ENCODE measurements at places on chromosomes 12 and 14.

DNA sequence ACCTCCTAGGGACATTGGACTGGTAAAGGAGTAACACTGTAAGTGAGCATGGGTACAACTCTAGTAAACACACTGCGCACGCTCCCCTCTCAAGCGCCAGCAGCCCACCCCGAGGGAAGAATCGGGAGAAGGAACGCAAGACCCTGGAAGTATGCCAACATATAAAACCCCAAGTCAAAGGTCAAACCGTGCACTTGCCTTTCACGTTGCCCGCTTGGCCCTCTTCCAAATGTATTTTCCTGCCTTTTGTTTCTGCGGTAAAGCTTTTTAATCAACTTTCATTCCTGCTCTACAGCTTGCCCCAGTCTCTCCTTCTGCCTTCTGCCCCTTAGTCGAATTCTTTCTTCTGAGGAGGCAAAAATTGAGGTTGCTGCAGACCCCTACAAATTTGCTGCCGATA lies 17.6 kb upstream of the CHST11 start:
- DNase-seq = no peak

- DNase-seq = no peak
Measured at GRCh38 chr12:116832353-116832752, 48.9 kb downstream of the HRK start.

GRCh38 chr14:26965490-26965889 lies 367.7 kb upstream of the NOVA1 start:
- no peak for DNase-seq

DNA sequence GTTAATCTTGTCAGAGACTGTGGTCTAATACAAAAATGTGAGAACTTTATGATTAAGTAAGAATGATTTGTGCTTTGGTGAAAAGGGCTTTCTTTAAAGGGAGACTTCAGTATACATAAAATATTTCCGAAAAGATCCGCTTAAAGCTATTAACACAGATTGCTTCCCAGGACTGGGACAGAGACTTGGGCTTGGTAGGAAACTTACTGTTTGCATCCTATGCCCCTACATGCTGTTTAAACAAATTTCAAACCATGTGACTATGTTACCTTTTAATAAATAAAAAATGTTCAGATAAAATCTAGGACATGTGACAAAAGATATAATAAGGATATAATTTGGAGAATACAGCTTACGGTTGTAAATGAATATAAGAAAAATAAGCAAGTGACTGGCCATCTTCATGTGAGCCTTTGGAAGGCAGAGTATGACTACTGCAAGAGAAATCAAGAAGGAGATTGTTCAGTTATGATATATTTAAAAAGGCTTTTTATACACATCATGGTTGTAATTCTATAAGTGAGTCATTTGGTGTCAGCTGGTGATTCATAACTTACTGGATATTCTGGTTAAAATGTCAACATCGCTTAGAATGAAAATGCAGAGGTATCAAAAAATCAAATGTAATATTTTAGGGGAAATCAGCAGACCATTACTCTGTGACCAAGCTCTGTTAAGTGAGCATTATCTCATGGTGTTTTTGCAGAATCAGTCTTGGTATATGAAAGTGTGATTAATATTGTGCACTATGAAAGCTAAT lies 234.7 kb upstream of the E2F7 start:
- no peak for DNase-seq

DNA sequence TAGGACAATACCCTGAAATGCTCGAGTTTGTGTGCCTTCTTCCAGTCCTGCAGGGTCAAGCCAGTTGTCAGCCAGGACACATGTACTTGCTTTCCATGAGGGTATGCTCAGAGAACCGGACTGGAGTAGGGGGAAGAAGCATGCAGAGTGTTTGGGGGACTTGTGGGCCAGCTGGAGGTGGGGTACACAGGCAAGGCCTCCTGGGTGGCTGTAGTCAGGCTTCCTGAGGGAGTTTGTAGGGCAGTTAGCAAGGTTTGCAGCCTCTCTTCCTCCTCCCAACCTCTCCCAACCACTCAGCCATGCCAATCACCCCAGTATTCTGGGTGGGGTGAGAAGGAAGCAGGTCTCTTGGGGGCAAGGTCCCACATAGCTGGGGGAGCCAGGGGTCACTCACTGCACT lies 47.0 kb upstream of the RHOJ start:
- no peak for DNase-seq

DNA sequence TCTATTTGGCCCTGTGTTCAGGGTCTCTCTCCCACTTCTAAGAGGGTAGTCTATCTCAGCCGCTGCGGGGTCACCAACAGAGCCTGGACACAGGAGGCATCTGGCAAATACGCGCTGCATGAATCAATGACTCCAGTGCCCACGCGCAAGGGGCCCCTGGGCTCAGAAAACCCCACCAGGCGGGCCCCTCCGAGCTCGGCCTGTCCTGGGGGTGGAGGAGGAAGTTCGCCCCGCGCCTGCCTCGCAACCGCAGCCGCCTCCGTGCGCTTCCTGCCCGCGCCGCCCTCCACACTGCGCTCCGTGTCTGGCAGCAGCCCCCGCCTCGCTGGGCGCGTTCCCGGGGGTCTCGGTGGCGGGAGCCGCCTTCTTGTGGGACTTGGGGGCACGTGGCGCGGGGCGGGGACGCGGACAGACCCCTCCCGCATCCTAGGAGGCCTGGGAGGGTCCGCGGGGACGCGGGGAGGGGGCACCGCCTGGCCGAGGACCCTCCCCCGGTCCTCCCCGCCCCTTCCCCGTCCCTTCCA lies 811 bp upstream of the FBRSL1 start:
- DNase-seq = peak; percentile 29

- no peak for DNase-seq
Measured at GRCh38 chr14:88551094-88551870, 3.5 kb downstream of the PTPN21 start.

DNA sequence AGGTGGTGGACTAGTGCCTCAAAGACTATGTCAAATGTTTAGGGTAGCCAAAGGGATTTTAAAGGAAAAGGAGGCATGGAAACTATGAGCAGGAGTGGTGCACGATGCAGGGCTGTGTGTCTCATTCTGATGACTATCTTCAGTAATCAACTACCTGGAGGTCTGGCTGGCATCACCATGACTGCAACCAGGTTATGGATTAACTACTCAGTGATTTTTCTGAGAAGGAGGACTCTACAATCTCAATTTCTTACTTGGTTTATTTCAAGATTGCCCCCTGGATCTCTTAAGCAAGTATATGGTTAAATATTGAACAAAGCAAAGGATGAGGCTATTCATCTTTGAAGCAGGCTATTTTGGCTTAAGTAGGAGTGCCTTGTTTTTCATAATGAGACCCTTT lies 19.2 kb upstream of the EDDM3A start:
- no peak for DNase-seq

DNA sequence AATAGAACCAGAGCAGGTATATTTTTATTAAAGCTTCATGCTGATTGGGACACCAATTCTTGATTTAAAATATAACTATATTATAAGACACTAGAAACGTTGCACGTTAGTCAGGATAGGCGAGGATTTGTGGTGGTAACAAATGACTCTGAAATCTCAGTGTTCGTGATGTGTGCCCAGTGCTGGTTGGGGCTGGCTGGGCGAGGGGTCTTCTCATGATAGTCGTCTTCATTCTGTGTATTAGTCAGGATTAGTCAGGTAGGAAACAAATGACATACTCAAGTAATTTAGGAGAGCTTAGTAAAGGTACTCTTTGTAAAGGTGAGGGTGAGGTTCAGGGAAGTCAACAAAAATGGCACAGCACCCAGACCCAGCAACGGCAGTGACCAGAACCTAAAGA lies 73.9 kb upstream of the HIF1A start:
- no peak for DNase-seq

DNA sequence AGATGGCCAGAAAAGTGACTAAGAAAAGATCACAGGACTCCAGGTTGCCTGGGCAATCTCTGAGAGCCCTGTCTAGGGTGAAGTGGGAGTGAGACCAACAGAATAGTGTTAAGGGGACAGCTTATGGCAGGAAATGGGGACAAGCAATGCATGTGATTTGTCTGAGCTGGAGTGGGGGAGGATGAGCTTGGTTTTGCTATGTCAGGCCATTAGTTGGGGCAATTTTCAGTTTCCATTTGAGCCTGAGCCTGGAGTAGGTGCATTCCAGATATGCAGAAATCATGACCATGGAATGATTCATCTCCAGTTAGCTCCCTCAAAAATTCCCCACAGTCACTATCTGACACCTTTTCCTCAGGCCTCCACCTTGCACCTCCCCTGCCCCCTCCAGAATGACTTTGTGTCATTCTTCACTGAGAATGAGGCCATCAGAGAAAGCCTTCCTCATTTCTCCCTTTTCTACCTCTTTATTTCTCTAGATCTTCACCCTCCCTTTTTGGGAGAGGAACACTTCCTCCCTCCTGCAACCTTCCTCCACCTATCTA lies 150.9 kb upstream of the PLEKHG7 start:
- peak; percentile 72 for DNase-seq

DNA sequence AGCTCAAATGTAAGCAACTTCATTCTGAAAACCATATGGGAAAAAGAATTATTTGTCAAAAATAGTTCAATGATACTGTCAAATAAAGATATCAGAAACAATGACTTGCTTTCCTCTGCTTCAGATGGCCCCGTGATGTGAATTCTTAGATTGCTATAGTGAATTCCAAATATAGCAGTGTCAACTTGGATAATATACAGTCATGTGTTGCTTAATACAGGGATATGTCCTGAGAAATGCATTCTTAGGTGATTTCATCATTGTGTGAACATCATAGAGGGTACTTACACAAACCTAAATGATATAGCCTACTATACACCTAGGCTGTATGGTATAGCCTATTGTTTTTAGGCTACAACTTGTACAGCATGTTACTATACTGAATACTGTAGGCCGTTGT lies 108.7 kb upstream of the MIS18BP1 start:
- DNase-seq = no peak

GRCh38 chr12:46523863-46524770 lies 151.5 kb upstream of the SLC38A2 start:
- DNase-seq = no peak

- no peak for DNase-seq
Measured at GRCh38 chr12:18580706-18581105, 157.1 kb downstream of the PLCZ1 start.

GRCh38 chr14:57352396-57353170 lies 37.8 kb upstream of the NAA30 start:
- no peak for DNase-seq

- DNase-seq = no peak
Measured at GRCh38 chr12:46874642-46875041, 48.8 kb upstream of the SLC38A4 start.

GRCh38 chr12:6536894-6537579 lies 2.7 kb downstream of the GAPDH start:
- no peak for DNase-seq

GRCh38 chr12:111607239-111607638 lies 8.1 kb upstream of the ATXN2 start:
- DNase-seq = no peak

DNA sequence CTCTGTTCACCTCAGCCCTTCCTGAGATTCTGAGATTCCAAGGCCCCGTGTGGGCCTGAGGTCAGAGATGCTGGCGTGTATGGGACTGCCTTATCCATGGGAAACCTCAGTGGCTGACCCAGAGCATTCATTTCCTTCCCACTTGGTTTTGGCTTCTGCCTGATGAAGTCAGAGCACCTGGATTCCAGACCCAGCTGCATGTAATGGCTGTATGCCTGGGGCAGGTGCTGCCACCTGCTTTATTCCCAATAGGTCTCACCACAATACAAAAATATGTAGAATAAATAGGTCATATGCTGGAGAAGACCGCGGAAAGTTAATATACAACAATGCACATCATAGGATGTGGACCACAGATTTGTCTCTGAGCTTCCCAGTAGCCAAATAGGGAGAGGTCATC lies 25.6 kb downstream of the FIGNL2 start:
- DNase-seq = no peak

DNA sequence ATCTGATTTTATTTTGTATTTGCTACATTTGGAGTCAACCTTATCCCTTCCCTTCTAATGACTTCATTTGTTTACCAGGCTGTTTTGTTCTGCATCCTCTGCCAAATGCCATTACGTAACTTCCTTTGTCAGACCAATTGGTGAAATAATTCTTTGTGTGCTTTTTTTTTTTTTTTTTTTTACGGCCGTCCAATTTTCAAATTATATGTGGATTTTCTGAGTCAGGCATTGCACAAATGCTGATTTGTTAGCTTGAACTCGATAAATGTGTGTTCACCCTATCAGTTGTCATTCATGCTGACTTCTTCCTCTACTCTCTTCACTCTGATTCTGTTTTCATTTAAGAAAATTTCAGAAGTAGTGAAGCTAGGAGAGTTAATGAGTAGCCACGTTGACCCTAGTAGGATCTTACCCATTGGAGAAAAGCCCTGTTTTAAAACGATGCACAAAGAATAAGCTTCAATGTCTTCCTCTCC lies 386.2 kb downstream of the DIO2 start:
- DNase-seq = no peak

DNA sequence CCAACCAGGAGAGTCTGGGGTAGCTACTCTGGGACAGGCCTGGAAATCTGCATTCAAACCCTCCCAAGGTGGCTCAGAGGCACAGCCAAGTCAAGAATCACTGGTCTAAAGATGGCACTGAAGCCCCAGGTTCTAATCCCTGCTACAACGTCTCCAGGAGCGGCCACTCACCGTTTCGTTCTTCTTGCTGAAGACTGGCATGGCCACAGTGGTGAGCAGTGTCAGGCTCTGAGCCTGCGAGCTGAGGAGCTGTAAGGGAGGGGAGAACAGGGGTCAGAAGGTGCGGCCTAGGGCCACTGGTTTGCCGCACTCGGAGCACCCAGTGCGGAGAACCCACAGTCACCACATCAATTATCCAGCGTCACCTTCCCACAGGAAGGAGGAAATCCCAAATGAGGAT lies 38.8 kb downstream of the CACNA2D4 start:
- DNase-seq = no peak

DNA sequence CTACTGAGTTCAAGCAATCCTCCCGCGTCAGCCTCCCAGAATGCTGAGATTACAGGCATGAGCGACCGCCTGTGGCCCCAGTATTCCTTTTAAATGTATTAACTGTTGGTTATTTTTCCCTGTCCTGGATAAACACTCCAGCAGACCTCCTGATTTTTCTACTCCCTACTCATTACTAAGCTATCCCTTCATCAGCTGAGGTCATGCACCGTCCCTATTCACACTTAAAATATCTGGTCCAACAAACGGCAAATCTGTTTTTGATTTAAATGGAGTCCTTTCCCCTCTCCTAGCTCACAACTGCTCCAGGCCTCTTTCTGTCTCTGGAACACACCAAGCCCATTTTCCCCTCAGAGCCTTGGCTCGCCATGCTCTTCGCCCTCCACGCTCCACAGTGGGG lies 1003.3 kb upstream of the TMEM132C start:
- no peak for DNase-seq

- DNase-seq = no peak
Measured at GRCh38 chr14:99393059-99393655, 87.5 kb downstream of the SETD3 start.

DNA sequence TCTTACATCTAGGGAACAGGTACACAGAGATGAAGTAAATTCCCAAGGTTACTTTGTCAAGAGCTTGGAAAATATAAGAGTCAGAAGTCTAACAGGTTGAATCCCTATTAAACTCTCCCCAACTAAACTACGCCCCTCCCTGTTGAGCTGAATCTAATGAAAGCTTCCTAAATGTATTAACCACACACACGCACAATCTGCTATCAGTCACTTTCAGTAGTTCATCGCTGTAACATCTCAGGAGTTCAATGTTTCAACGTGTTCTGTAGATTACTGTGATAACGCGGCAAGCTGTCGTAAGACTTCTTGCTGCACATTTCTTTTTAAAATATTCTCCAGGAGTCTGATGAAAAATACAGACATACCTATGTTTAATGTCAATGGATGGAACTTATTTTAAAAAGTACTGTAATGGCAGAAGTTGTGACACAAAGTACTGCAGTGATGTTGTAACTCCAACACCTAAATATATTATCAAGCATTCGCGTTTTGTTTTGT lies 612 bp upstream of the SLC25A3 start:
- peak; percentile 11 for DNase-seq
